AG04449 (cell line): ENCODE measurements at places on chromosomes 2 and 18.

DNA sequence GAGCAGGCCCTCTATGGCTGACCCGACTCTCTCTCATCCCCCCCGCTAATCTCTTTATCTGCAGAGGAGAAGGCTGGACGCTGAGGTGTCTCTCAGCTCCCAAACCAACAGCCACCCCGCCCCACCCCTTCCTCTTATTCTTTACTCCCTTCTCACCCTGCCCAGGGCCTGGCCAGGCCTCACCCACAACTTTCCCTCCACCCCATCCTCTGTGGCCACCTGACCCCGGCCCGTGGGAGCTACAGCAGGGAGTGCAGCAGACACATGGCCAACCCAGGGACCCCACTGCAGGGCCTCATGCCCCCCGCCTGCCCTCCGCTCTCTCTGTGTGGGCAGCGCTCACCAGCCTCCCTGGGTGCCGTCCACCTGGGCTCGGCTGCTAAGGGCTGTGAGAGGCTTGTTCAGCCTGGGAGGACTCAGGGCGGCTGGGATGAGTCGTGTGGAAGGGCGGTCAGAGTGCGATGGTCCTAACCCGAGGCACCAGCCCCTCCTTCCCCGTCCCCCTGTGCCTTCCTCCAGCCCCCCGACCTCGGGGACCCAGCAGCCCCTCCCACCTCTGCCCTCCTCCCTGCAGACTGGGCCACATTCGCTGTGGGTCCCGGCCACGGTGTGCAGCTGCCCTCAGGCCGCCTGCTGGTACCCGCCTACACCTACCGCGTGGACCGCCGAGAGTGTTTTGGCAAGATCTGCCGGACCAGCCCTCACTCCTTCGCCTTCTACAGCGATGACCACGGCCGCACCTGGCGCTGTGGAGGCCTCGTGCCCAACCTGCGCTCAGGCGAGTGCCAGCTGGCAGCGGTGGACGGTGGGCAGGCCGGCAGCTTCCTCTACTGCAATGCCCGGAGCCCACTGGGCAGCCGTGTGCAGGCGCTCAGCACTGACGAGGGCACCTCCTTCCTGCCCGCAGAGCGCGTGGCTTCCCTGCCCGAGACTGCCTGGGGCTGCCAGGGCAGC, 6.8 kb downstream of the NEU4 start:
- DNase-seq: no peak

- DNase-seq: no peak
Observed at GRCh38 chr2:172062402-172063004, 22.8 kb upstream of the DLX1 start.

GRCh38 chr18:76232010-76232409, 263.0 kb downstream of the ZNF516 start:
- DNase-seq: no peak

- DNase-seq: no peak
Observed at GRCh38 chr2:41828052-41828643, 219.7 kb upstream of the PKDCC start.

GRCh38 chr18:76266236-76266991, 228.6 kb downstream of the ZNF516 start:
- no peak for DNase-seq

GRCh38 chr2:237600205-237600846, 9.8 kb upstream of the RAB17 start:
- peak; percentile 37 for DNase-seq

DNA sequence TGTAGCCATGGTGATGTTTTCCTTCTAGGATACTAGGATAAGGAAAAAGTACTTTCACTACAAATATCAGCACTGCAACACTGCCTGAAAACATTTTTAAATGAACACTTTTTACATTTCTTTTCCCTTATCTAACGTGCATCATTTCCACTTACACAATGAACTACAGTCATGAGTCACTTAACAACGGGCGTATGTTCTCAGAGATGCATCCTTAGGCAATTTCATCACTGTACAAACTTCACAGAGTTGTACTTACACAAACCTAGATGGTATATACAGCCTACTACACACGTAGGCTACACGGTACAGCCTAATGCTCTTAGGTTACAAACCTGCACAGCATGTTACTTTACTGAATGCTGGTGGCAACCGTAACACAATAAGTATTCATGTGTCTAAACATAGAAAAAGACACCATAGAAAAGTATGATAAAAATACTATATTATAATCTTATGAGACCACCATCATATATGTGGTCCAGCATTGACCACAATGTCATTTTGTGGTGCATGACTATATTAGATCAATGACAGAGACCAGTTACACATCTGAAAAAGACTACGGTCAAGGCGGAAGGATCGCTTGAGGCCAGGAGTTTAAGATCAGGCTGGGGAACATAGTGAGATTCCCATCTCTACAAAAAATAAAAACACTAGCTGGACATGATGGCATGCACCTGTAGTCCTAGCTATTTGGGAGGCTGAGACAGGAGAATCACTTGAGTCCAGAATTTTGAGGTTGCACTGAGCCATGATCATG, 39.8 kb downstream of the WDR33 start:
- DNase-seq: peak; percentile 68

GRCh38 chr2:120934574-120935338, 199.1 kb downstream of the GLI2 start:
- DNase-seq: peak; percentile 83

- DNase-seq: no peak
Observed at GRCh38 chr2:10241641-10242430, 60.9 kb upstream of the HPCAL1 start.

DNA sequence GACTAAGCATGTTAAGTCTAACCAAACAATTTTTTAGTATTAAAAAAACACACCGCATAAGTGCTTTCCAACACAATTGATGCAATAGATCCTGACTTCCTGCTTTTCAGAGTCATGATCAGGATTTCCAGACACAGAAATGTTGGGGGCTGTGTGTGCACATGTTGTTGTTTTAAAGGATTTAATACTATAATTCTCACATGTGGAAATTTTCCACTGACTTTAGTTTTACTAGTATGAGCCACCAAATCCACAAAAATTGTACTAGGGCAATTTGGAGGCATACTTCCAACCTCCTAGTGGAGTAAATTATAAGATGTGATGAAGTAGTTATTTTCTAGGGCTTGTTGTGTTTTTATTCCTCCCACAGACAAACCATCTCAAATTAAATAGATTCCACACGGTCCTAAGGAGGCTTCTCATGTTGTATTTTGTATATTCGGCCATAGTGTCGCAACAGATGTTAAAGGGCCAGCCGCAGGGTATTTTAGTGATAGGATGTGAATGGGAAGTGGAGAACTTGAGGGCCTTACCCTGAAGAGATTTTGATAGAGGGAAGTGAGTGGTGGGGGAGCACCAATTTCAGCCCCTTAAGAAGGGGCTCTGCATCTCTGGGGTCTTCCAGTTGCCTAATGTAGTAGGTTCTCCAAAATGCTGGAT, 108.9 kb upstream of the KLF7 start:
- DNase-seq: no peak

DNA sequence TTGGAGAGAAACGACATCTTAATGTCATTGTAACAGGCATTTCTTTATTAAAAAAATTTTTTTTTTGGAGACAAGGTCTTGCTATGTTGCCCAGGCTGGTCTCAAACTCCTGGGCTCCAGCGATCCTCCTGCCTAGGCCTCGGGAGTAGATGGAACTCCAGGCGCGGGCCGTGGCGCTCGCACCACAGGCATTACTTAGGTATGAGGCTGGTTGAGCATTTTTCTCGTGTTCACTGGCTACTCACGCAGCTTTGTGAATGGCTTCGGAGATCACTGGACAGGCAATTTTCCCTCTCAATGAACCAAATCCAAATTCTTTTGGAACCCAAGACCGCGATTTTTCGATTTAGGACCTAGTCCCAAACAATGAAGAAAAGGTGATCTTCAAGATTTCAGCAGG, 795 bp upstream of the TCF7L1 start:
- no peak for DNase-seq

DNA sequence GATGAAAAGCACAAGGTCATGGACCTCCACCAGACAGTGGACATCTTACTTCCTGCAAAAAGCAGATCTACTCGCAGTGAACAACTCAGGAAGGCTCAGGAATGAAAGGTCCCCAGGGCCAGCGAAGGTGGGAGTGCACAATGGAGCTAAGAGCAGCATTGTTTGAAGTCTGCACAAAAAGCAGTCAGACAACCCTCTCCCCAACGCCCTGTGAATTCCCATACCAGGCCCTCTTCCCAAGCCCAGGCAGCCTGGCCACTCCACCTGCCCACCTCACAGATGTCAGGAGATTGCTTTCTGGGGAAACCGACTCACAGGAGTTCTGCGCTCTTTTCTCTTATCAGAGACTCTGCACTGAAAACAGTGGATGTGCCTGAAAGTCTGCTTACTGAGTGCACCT, 34.8 kb downstream of the ST8SIA5 start:
- no peak for DNase-seq

DNA sequence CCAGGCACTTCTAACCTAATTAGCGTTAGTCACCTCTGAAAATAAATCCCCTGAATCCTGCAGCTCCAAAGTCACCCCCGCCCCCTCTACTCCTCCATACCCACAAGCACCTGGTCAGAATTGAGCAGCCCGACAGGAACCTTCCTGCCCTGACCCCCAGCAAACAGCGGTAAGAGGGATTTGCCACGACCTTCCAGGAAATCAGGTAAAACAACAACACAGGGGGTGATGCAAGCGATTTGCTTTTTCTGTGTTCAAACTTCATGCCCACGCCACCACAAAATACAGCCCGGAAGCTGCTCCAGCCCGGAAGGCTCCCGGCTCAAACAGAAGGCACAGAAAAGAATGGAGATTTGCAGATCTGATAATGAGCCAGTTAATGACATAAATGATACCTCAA, 367.1 kb downstream of the GPD2 start:
- no peak for DNase-seq

DNA sequence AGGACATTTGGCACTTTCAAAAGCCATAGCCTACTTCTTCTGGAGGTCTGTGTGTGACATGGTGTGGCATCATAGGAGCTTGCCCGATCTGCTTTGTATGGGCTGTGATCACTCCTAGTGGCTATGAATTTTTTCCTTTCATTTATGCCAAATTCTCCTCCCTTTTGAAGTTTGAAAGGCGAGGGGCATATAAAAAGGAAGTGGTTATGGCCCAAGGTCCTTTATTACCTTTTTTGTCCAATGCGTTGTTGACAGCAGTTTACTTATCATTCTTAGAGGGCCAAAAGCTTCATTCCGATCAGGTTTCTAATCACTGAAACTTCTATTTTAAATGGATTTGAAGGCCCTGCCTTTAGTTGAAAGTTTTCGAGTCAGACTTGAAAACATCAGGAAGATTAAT, 224.3 kb upstream of the FOSL2 start:
- DNase-seq: no peak

GRCh38 chr2:231687961-231688360, 20.4 kb upstream of the PTMA start:
- DNase-seq: no peak

DNA sequence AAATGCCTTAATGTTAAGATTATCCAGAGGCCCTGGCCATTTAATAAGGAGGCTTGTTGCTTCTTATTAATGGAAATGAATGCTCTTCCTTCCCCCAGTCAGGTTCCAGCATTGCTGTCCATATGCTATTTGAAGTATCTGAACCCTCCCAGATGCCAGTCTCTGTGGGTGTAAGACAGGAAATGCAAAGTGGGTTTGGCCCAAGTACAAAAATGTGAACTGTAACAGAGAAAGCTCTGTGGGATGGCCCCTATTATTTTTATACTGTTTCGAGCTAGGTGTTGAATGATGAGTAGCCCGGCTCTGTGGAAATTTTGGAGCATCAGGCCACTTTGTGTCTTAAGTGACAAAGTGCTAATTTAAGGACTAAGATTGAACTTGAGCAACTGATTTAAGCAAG, 141.0 kb downstream of the UXS1 start:
- DNase-seq: peak; percentile 41

DNA sequence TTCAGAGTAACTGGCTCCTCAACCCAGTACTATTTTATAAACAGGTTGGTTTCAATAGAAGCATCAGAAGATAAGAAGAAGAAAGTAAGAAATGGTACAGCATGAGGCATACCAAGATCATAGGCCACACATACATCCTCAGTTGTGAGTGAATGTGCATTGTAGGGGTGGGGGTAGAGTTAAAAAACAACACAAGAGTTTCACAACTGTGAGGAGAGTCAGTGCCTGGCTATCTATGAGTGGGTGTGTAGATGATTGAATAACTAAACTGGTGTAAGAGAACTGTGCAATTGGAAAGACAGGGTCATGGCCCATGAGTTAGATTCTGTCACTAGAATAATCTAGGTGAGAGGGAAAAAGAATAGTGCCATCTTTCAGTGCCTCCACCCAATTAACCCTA, 748.2 kb upstream of the ACVR2A start:
- DNase-seq: no peak

GRCh38 chr18:31049189-31049588, 6.6 kb upstream of the DSC3 start:
- DNase-seq: no peak

DNA sequence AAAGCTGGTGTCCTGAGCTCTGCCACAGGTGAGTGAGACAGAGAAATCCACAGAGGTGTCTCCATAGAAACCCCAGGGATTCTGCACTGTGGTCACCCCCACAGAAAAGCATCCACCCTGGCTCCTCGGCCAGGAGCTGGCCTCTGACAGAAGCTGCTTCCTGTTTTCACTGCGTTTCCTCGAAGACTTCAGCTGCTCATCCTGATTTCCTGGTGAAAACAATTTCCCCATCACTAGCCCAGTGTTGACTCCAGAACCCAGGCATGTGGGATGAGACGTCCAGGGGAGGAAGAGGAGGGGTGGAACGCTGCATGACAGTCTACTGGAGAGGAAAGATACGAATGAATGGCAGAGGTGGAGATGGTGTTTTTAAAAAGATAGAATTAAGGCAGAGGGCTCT, 60.3 kb upstream of the GPR45 start:
- no peak for DNase-seq

- DNase-seq: no peak
Observed at GRCh38 chr18:3874581-3874980, 424.6 kb downstream of the TGIF1 start.

DNA sequence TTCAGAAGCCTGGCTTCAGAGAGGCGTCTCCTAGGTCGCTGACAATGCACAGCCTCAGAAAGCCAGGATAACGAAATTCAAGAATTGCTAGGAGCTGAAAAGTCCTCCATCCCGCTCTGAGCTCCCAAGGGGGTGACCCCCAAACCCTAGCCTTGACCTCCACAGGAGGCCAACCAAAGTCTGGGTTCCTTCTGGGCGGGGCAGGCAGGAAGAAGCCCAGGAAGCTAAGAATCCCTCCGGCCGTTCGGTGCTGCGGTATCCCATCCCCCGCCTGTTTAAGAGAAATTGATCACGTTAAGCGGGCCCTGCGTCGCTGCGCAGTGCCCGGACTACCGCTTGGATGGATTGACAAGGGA, 2.5 kb upstream of the OSR1 start:
- DNase-seq: no peak

GRCh38 chr2:238090887-238091286, 9.3 kb upstream of the ESPNL start:
- DNase-seq: no peak

- DNase-seq: no peak
Observed at GRCh38 chr2:215526341-215526740, 90.5 kb upstream of the FN1 start.
